Effector memory CD4-positive, alpha-beta T cell (primary cell): ENCODE measurements at places on chromosomes 11 and 22.

DNA sequence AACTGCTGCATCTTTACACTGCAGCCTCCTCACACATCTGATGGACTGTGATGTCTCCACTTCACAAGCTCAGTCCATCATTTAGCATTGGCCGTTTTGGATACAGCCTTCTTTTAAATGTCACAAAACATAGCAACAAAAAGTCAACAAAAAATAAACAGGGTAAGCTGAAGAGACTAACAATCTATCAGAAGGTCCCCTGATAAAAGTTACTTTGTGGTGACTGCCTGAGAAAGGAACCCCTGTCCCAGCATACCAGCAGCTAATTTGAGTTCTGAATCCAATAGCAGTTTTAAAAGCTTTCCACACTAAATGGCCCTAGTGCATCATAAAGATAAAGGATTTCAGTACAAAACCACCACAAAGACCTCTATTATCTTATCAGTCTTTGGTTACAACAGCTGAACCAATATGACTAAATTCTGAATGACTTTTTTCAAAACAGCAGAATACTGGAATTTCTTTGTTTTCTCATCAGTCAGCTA, 162.4 kb downstream of the SOX6 start:
- no peak for DNase-seq

DNA sequence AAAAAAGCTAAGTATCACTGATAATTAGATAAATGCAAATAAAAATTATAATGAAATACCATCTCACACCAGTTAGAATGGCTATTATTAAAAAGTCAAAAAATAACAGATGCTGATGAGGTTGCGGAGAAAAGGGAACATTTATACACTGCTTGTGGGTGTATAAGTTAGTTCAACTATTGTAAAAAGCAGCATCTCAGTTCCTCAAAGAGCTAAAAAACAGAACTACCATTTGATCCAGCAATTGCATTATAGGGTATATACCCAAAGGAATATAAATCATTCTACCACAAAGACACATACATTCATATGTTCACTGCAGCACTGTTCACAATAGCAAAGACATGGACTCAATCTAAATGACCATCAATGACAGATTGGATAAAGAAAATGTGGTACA, 120.3 kb upstream of the ZBED5 start:
- no peak for DNase-seq

DNA sequence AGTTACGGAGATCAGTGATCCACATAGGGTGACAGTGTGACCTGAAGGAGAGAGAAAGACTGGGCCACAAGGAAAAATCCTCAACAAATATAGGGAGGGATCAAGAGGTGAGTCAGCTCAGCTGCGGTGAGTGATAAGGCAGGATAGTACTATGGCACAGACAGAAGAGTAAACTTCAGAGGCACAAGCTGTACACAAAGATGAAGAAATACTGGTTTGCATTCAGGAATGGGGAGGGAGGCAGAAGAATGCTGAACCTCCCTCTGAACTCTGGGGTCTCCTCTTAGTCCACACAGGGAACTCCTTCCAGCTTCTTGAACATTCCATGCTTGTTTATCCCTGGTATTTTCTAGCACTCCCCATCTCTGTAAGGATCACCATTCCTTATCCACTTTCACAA, 162.7 kb downstream of the BARX2 start:
- DNase-seq, result no peak

DNA sequence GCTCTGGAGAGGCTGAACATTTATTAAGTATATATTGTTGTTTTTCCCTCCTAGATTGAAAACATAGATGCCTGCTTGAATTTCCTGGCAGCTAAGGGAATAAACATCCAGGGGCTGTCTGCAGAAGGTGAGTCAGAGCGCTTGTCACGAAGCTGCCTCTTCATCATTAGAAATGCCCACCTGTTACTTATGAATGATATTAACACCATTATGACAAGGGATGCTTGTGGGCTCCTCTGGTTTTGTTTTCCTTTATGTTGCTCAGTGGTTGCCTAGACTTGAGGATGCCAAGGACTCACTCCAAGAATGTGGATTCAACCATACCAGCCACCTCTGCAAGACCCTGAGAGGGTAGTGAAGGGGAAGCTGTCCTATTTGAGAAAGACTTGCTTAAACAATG, 156.2 kb downstream of the NAV2 start:
- no peak for DNase-seq

DNA sequence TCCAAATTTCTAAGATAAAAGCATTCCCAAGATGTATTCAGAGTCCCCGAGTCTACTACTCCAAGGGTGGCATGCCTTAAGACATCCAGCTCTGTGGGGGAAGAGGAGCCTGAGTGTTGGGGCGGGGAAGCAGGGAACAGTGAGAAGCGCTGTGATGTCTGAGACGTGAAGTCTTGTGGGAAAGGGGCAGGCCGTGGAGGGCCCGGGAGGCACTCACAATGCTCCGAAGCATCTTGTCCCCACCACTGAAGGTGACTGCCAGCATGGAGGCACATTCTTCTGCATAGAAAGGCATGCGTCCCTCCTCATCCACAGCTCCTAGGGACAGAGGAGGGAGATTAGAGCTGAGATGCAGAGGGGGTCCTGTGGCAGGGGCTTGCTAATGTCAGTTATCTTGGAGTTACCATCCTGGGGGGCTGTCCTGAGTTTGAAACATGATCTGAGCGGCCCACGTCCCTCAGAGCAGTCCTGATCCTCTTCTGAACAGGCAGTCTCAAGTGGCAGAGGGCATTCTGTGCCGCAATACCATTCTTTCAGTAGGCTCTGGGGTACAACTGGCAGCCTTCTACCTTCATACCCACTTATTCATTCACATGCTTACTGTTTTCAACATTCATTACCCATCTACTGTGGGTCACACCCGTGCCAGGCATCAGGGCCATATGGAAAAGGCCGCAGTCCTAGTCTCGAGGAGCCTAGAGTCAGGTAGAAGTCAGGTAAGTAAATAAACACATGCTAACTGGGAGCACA, 8.7 kb downstream of the PCSK7 start:
- no peak for DNase-seq

- no peak for DNase-seq
These were observed 5.8 kb upstream of the OR5B2 start for GRCh38 chr11:58433638-58434203.

- no peak for DNase-seq
These were observed 65.0 kb downstream of the SEZ6L start for GRCh38 chr22:26234296-26234695.

DNA sequence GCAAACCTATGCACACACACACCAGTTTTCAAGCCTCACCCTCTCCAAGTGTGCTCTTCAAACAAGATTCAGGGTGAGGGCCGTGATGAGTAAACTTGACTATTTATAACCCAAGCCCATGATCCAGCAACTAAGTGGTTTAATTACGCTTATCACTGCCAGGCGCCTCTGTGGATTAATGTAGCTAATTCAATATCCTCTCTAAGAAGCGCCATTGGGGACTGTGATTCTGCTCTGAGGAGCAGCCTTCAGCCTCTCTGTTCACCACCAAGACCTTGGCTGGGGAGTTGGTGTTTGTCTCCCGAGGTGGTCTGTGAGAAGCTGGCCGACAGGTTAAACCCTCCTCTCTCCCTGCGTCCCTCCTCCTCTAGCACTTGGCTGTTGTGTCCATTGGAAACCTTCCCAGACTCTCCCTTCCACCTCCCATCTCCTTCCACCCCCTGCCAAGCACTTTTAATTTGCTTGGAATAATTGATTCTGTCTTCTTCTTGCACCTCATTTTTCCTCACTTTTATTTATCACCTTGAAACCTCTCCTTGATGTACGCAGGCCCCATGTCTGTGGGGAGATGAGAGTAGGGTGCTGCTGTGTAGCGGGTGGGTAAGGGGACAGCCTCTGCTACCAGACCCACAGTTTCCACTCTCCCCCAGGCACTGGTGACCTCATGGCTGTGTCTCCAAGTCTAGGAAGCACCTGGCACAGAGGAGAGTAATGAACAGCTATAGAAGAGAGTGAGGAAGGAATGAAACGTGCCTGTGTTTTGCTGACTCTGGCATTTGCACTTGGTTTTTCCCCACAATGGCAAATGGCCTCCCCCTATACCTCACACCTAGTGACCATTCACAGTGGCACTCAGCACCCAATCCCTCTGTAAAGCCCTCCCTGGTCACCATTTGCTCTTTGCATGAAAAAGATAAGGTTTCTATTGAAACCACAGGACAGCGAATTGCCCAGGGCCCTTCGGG, 236.6 kb downstream of the GRIK4 start:
- DNase-seq, result no peak

DNA sequence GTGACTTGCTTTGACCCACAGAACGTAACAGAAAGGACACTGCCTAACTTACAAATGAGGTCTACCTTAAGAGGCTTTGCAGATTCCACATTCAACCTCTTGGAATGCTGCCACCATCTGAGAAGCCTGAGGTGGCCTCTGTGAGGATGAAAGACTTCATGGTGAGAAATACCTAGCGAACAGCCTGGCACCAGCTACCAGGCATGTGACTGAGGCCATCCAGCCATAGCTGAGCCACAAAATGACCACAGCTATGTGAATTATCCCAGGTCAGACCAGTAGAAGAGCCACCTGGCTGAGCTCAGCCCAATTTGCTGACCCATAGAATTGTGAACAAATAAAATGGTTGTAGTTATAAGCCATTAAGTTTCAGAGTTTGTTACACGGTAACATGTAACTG, 37.5 kb downstream of the PPARA start:
- DNase-seq, result no peak

- no peak for DNase-seq
These were observed 43.4 kb upstream of the MN1 start for GRCh38 chr22:27844656-27845591.

DNA sequence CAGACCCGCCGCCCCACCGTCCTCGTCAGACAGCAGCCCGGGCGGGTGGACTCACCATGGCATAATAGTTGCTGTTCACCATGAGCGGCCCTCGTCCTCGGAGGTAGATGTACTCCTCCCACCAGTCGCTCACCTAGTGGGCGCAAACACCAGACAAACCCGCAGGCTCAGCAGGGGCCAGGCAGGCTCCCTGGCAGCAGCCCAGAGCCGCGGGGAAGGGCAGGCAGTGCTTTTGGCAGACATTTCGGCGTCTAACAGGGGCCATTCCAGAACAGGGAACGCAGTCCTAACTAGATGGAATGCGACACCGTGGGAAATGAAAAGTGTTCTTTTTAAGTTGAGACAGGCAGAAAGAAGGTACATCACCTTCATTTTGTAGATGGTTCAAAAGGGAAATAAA, 44.9 kb downstream of the CPT1A start:
- DNase-seq, result no peak

DNA sequence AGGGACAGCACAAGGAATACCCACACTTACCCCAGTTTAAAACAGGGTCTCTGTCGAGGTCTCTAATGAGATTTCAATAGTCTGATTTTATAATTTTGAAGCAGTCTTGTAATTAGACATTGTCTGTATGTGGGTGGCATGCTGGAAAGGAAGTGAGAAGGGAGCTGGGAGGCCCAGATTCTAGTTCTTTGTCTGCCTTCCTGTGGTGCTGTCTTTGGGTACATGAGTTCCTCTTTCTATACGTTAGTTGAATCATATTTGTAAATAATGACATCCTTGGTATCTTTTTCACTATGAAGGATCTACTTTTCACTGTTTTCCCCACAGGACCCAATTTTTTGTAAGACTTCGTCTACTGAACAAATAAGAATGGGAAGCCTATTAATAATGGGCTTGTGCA, 42.0 kb upstream of the TENM4 start:
- no peak for DNase-seq

DNA sequence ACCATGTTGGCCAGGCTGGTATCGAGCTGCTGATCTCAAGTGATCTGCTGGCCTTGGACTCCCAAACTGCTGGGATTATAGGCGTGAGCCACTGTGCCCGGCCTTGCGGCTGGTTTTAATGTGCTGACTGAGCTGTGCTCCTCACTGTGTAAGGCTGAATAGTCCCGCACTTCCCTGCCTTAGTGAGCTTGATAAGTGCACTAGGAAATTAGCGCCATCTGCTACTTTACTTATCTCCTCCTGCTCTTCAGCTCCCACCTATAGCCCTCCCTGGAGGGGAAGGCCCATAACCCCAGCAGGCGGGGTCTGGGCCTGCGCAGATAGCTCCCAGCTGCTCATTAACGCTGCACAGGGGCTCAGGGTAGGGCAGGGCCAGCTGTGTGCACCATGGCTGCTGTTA, 49.4 kb downstream of the CLMP start:
- DNase-seq, result no peak

- no peak for DNase-seq
These were observed 16.3 kb downstream of the DGKZ start for GRCh38 chr11:46363455-46364005.

GRCh38 chr22:46058591-46059519, 81.9 kb upstream of the WNT7B start:
- no peak for DNase-seq

DNA sequence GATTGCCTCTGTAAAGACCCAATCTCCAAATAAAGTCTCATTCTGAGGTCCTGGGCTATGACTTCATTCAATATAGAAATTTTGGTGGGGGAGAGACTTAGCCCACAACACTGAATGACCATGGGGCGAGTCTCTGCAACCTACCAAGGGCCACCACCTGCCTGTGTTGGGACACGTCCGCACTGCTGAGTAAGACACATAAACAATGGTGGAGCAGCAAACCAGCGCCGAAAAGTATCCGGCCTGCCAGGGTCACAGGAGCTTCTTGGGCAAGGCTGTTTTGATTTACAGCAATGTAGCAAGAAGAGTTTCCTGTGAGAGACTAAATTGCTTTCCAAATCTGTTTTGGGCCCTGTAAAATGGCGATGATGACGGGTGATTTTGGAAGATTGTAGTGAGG, 122.3 kb downstream of the SHANK2 start:
- no peak for DNase-seq

DNA sequence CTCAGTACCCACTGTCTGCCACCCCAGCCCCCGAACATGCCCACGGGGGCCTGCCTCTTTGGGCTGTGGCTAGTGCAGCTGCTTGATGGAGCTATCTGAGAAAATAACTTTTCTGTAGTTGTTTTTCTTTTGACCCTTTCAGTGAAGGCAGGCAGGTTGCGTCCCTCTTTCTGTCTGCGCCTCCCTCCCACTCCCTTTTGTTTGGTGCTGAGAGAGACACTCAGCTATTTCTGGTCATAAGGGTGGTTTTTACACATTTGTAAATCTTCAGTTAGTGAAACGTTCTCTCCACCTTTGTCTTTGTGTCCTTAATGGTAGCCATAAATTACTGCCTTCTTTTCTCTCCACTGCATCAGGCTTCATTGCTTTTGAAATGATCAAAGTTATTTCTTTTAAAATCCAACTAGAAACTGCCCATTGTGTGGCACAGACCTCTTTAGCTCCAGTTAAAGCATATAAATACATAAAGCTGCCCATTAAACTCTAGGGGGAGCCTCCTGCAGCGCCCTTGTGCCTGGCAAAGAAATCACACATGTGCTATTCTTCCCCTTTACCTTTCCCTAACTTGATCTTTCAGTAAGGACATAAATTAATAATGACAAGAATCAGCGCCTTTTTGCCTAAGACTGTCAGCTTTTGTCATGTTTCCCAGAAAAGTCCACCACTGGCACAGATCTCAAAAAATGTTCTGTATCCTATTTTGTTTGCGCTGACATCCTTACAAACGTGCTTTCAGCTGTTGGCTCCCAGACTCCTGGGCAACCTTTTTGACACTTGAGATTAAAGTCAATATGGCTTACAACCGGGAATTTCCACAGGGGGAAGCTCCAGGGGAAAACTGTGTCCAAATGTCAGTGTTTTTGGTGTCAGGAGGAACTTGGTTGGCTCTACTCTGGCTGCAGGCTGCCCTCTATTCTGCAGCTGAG, 1.7 kb upstream of the SCUBE2 start:
- no peak for DNase-seq

GRCh38 chr22:45877036-45877380, 100.0 kb downstream of the WNT7B start:
- DNase-seq, result no peak
